Body of pancreas (tissue), 4 donors: ENCODE measurements at places on chromosomes 11 and 22.
A peak's percentile ranks its signal among the peaks of the same experiment; 100 is the strongest.

DNA sequence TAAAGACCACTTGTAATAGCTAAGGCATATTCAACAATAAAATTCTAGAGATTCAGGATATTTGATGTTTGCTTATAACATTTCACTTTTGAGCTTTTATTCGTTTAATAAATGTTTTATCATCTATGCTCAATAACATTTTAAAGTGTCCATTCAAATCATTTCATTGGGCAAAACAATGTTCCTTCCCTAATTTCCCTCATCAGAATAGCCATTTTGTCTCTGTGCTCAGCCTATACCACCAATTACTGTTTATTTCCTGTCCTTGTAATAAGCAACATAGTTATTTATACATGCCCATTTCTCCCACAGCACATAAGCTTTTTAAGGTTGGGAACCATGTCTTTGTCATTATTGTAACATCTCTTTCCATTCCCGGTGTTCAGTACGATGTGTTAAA lies 1.3 kb upstream of the SC5D start:
- no peak for DNase-seq

DNA sequence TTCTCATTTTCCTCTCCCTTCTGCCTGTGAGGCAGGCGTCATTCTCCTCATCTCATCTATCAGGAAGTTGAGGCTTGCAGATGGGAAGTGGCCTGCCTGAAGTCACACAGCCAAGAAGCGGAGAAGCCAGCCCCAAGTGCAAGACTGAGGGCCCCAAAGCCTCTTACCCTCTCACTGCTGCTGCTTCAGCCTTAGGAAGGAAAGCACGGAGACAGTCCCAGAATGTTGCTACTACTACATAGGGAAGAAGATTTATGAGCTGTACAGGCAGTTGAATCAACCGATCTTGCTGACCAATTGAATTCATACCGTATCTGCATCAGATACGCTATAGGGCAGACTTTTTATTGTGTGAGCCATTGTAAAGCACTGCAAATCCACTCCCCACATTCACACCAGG lies 89.0 kb downstream of the CWC15 start:
- DNase-seq, result no peak

DNA sequence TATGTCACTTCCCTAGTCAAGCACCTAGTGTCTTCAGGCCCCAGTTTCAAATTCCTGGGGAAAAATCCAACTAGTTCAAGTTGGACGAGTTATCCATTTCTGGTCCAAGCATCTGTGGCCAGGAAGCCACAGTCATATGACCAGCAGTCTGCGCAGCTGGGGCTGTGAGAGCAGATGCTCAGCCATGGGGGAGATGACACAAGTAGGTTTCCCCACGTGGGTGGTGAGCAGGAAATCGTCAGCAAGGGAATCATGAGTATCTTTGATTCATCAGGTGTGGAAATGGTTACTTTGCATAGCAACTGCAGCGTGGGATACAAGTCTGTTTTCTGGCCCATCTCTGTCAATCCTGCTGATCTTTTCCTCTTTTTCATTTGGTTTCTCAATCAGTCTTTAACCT lies 185.3 kb downstream of the C11orf91 start:
- DNase-seq, result no peak

DNA sequence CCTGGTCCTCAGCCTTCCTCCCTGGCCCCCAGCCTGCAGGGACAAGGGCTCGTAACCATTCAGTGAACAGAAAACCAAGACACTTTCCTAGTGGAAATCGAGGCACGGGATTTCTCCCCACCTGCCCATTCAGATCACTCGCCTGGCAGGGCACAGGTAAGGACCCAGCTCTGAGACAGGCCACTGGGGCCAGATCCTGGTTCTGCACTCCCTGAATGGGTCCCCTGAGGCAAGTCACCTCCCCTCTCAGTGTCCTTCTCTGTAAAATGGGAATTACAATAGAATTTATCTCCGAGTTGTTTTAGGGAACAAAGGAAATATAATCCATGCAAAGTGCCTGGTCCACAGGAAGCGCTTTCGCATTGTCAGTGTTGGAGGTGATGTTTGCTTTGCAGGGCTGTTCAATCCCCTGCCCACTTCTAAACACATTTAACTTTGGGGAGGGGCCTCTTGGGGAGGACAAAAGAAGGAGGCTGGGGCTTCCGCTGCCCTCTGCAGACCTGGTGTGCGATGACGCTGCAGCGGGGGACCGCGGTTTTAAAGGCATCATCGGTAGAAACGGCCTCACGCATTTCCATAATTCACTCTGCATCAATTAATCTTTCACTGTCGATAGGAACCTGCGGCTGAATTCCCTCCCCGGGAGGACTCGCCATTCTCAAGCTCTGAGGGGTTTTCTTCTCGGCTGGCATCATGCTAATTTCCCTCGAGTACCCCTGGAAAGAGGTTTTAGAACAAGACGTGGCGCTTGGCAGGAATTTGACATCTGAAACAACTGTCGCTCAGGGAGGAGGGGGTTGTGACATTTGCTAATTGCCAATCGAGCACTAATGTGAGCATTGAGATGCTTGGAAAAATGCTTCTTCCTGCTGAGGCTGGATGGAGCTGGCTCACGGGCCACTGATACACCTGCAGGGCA lies 70.4 kb upstream of the FGF3 start:
- DNase-seq, result no peak

GRCh38 chr22:37384691-37385090 lies 42.6 kb downstream of the ELFN2 start:
- no peak for DNase-seq

- DNase-seq, result no peak
Measured at GRCh38 chr11:2738551-2739431, 39.0 kb upstream of the KCNQ1OT1 start.

GRCh38 chr22:43377548-43377895 lies 34.3 kb upstream of the MPPED1 start:
- no peak for DNase-seq

GRCh38 chr22:42720263-42721044 lies at the start of gene A4GALT:
Gene A4GALT, minus strand, starts transcription at chr22:42720870. Its CDS starts 26,919 bp downstream, at chr22:42693951.
- DNase-seq, result peak; percentile 21

DNA sequence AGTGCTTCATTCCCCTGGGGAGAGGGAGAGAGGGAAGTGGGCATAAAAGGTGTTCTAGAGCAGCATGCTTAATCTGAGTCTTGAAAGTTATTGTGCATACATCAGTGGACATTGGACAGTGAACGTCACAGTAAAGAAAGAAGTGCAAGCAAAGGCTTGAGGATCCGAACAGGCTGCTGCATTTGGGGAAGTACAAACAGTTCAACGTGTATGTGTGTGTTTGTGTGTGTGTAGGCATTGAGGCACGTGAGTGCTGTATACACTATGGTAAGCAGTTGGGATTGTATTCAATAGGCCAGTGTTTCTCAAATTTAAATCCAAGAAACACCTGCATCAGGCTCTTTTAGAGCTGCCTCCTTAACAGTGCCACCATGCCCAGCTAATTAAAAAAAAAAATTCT lies 10.4 kb upstream of the EIF3M start:
- no peak for DNase-seq

- DNase-seq, result no peak
Measured at GRCh38 chr11:85827748-85828639, 17.1 kb upstream of the SYTL2 start.

DNA sequence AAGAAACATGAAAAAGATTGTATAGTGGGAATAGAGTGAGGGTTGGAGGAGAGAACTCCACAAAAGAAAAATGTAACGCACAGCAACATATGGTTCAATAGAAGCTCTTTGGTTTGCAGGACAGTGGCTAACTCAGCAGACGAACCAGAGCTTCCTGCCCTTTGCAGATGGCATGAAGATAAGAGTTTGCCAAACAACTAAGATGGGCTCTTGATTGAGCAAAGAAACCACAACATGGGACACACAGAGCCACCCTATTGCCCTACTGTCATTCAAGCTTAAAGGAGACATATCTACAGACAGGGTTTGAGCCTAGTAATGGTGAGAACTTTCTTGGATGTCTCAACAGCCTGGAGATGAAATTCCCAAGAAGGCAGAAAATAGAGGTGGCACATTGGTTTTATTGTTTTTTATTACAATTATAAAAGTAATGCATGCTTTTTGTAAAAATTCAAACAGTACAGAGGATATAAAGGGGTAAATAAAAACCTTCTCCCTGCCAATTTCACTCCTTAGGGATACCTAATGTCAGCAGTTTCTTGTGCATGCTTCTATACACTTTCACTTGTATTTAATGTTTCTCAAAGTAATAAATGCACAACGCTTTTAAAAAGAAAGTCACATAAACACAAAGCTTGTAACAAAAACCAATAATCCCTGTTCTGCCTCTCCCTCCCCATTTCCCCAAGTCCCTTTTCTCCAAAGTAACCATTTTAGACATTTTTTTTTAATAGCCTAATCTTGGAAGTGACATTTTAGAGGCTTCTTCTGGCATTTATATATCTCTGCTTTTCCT lies 63.7 kb downstream of the COPB1 start:
- DNase-seq, result no peak

- DNase-seq, result no peak
Measured at GRCh38 chr11:76293189-76293631, 86.9 kb upstream of the WNT11 start.

DNA sequence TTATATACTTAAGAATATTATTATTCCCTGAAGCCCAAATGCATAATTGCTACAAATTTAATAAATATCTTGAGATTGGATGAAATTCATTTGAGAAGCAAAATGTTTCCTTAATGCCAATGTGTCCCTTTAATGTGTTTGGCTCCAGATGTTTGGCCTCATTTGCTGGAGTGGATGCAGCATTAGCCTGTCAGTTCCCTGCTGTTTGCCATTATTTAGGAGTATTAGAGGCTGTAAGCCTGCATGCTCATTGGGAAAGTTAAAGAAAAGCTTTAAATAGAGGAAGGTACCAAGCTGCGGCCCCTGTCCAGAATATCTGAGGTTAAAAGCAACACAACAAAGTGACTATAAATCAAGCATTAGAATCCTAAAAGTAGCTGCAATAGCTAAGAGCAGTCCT lies 54.8 kb upstream of the PITPNB start:
- DNase-seq, result no peak

DNA sequence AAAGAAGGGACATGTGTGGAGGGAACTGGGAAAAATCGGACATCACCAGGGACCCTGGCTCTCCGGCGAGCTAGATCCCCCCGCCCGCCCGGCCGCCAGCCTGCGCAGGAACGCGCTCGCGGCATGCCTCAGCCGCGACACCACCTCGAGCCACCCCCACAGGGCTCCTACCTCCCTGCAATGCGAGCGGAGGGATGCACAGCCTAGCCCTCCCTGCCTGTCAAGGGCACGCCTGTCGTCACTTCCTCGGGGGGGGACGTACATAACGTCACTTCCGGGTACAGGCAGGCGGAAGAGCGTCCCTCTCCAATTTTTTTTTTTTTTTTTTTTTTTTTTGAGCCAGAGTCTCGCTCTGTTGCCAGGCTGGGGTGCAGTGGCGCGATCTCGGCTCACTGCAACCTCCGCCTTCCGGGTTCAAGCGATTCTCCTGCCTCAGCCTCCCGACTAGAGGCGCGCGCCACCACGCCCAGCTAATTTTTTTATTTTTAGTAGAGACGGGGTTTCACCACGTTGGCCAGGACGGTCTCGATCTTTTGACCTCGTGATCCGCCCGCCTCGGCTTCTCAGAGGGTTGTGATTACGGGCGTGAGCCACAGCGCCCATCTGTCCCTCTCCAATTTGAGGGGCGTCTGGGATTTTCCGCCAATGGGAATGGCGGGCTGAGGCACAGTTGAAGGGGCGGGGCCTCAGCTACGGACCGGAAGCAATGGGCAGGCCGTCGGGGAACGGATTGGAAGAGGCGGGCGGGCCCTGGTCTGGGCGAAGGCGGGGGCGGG lies at the start of gene TXN2:
TXN2 (minus strand) TSS at position 248 of the 776 bp plus-strand sequence. CDS start 803 bp downstream, outside the sequence.
- peak; percentile 97 for DNase-seq

DNA sequence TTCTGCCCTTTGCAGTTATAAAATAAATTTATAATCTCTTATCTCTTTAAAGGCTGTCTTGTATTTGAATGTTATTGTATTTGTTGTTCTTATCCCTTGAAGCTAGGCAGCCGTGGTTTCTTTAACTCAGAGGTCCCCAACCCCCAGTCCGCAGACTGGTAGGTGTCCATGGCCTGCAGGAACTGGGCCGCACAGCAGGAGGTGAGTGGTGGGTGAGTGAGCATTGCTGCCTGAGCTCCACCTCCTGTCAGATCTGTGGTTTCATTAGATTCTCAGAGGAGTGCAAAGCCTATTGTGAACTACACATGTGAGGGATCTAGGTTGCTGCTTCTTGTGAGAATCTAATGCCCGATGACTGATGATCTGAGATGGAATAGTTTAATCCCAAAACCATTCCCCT lies 380.0 kb upstream of the CCDC90B start:
- DNase-seq, result no peak

DNA sequence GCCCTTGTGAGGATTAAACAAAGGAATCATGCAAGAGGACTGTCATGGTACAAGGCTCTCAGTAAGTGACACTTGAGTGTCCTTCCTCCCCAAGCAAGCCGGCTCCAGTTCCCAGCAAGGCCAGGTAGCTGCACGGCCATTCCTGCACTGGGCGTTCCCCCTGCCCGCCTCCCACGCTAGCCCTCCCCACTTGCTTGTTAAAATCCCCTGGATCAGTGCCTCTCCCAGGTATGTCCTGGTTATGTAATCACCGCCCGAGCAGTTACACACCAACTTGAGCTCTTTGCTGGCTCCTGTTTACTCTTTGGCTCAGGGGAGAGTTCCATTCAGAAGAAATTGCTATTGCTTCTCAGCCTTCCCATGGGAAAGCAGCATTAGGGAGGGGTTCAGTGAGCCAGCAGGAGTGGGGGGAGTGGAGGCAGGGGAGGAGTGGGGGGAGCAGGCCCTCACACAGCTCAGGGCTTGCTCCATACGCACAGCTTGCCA lies 19.4 kb upstream of the MYEOV start:
- DNase-seq, result peak; percentile 84

GRCh38 chr22:43156413-43156812 lies 5.1 kb downstream of the TSPO start:
- DNase-seq, result no peak

DNA sequence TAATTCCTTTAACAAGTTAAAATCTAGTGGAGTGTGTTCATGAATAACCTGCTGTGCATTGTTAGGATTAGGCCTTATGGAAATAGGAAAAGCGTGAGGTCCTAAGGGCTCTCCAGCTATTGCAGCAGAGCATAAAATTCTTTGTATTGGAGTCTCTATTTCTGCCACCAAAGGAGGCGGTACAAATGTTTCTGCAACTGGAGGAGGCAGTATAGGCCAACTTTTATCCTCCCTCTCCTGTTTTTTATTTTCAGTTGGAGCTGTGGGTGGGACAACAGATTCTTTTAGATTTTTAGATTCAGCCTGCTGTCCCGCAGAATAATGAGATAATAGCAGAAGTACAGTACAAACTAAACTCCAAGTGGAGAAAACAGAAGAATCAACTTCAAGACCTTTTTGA lies 26.2 kb downstream of the OR10A6 start:
- no peak for DNase-seq

- DNase-seq, result no peak
Measured at GRCh38 chr11:83483808-83484207, 197.6 kb upstream of the CCDC90B start.

- no peak for DNase-seq
Measured at GRCh38 chr11:93143800-93144199, 54.0 kb downstream of the SLC36A4 start.

GRCh38 chr11:119803726-119804294 lies 74.8 kb upstream of the NECTIN1 start:
- DNase-seq, result no peak

GRCh38 chr22:28766628-28767027 lies 5.9 kb upstream of the CCDC117 start:
- DNase-seq, result no peak

GRCh38 chr22:38489142-38489541 lies 17.0 kb downstream of the DDX17 start:
- DNase-seq, result no peak

- DNase-seq, result no peak
Measured at GRCh38 chr22:44566911-44567310, 68.9 kb upstream of the RTL6 start.
